Fibroblast of gingiva (primary cell): ENCODE measurements at places on chromosomes 2 and 18.
A peak's percentile ranks its signal among the peaks of the same experiment; 100 is the strongest.

DNA sequence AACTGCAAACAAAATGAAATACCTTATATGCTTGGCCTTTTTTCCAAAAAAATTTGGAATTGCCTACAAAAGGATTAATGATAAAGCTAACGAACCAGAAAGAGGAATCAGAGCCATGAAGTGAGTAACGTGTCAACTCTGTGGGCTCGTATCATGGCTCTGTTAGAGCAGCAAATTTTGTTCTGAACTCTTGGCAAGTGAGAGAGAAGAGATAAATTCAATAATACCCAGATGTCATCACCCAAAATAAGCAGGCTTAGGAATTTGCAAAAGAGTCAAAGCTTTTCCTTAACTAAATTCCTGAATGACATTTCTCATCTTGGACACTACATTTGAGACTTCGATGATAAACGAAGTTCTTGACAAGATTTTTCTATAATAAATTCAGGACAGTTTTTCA lies 4.4 kb downstream of the TXNDC2 start:
- no peak for DNase-seq

DNA sequence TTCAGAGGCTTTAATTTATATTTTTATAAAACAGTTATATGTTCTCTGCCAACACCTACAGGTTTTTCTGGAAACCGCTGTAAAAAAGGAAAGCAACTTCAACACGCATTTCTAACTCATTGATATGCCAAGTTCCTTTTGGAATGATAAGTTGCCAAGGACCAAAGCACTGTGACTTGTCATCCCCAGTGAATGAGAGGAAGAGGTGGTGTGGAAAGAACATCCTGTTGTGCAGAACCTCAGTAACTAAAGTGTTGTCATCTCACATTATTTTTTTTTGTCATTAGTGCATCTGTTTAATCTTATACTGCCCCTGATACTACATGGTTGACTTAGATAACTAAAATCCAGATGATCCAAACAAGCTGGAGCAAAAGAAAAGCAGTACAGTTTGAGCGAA lies 96.0 kb upstream of the NEUROD1 start:
- no peak for DNase-seq

DNA sequence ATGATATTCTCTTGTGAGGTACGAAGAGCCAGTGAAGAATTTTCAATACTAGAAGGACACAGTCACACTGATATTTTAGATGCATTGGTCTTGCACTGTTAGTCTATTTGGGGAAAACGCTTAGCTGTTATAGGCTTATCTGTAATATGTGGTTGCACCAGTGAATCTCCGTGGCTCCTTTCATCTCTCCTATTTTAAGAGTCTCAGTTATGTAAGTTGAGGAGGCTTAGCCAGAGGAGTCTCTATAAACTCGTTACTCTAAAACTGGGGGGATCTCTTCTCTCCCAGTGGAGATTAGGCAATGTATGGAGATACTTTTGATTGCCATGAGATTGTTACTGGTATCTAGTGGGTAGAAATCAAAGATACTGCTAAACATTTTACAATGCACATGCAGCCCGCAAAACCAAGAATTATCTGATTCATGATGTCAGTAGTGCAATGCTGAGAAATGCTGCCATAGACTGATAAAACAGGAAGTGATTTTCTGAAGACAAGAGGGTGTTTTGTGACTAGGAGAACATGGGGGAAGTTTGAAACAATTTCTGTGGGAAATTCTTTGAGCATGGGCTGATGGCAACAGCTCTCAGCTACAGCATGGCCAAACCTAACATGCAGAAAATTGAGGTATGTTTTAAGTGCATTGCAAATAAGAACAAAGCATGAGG lies 339.1 kb downstream of the SOX11 start:
- DNase-seq: no peak

DNA sequence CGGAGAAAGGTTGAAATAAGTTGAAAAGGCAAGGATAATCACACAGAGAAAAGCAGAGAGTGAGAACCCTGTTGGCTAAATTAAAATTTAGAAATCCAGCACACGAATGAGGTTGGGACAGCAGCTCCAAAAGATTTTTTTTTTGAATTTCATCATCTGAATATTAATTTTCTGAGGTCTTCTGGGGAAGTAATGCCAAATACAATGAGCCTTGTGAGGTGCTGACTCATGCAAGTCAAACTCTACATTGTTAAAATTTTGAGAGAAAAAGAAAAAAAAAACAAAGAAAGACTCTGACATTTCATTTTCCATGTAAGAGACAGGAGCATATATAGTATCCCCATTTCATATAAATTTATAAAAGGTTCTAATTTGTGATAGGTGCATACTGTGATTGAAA lies 614.2 kb upstream of the CDH2 start:
- DNase-seq: peak; percentile 64

DNA sequence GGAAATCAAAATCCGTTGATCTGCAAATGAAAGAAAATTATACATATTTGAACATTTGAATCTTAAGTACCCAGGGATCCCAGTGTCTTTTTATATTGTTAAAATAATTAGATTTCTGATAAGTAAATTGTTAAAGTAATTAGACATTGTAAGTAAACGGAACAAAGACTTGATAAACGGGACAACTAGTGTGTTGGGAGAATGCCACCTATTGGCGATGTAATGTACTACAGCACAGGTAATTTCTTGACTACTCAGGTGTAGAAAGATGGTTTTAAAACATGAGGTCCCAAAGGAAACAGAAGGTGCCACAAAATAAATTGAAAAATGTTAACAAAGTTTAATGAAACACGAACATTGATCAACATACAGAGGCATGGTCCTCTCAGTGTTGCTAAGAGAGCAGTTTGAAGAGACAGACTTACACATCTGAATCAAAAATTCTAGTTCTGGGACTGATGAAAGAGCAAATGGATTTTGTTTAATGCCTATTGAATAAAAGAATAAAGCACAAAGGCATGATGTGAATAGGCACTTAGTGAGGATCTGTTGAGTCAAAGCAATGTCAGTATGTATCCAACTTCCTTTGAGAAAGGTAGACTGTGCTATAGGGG lies 103.4 kb upstream of the RASGRP3 start:
- DNase-seq: no peak

- DNase-seq: no peak
Observed at GRCh38 chr18:48801728-48802542, 148.8 kb downstream of the SMAD7 start.

DNA sequence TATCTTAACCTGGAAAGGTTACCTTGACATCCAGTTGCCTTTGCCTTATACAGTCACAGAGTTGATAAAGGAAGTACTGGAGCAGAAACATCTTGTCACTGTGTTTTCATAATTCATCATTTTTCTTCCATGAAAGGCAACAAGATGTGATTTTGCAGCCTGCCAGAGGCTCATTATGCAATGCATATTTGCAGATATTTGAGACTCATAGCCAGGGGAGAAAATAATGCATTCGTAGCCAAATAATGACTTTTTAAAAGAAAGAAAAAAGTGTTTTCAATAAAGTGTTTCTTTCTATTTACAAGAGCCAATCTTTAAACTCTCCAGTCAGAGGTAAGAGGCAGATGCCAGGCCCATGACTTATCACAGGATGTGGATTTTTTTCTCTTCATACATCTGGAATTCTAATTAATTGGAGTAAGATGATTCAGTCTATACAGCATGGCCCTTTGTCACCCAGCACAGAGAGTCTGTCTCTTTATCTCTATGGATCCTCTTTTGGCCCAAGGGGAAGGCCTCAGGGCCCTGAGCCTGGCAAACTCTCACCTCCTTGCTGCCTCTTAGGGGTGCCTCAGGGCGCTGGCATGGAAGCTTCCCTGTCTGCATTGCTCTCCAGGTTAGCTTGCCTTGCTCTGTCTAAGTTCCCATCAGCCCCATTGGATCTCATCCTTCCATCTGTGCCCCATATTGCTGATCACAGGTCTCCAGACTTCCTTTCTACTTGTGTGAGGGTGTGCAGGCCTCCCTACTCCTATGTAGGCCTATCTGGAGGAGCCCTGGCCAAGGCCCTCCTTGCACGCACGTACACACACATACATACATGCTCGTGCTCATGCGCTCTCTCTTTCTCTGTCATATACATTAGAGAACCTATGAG lies 247.7 kb downstream of the TPGS2 start:
- peak; percentile 86 for DNase-seq

- no peak for DNase-seq
Observed at GRCh38 chr2:112993831-112994230, 11.4 kb upstream of the IL36A start.

DNA sequence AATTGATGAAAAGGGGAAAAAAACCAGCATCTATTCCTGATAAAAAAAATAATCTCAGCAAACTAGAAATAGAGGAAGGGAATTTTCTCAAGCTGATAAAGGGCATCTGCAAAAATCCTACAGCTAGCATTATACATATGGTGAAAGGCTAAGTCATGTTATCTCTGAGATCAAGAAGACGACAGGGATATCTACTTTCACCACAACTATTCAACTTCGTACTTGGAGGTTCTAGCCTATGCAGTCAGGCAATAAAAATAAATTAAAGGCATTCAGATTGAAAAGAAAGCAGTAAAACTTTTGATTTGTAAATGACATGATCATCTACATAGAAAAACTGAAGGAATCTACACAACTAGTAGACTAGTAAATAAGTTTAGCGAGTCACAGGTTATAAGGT lies 58.2 kb downstream of the CAB39 start:
- no peak for DNase-seq

DNA sequence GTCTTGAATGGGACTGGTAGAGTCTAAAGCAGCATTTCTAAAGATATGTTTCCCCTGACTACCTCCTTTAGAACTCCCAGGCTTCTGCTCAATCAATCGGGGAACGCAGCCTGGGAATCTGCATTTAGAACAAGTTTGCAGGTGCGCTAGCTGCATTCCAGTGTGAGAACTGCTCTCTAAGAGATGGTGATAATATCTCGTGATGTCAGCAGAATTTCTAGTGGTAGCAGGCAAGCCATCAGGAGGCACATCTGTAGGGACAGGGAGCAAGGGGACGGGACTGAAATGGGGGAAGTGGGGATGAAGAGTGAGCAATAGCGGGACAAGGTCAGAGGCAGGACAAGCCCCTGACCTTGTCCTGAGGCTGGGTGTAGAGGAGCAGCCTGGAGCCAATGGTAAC lies 120.3 kb upstream of the DNMT3A start:
- DNase-seq: no peak

- DNase-seq: no peak
Observed at GRCh38 chr2:74738586-74738985, 84.5 kb downstream of the SEMA4F start.

DNA sequence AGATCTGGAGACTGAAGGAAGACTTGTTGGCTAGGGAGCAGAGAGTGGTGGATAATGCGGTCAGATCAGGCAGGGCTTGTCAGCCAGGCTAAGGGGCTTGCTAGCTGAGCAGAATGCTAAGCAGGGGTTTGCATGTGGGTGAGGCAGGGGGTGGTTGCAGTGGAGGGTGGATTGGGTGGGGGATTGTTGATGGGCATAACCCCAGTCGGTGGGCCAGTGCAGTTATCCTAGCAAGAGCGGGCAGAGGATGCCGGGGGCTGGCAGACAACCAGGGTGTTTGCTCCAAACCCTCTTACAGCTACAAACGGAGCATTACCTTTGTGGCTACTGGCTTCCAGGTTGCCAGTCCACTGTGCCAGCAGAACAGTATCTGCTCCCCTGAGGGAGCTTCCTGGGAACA lies 131.5 kb upstream of the LGALSL start:
- no peak for DNase-seq

GRCh38 chr2:230933521-230934180 lies 8.6 kb upstream of the GPR55 start:
- no peak for DNase-seq

GRCh38 chr2:230920167-230920566 lies 4.9 kb downstream of the GPR55 start:
- DNase-seq: no peak

- peak; percentile 24 for DNase-seq
Observed at GRCh38 chr2:96730212-96730611, 9.7 kb downstream of the LMAN2L start.

DNA sequence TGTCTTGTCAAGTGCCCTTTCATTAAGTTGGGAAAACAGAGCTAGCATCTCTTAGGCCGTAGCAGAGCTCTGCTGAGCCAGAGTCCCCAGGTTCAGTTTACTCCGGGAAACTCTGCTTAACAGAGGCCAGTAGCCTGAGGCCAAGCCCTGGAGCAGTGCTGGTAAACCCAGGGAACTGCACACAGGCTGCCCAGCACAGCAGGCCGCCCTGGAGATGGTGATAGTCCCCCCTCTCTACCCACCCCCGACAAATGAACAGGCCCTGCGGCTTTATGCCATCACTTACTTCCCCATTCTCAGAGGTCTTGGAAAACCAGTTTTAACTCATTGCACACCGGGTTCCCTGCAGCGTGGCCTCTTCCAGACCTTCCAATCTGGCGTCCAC lies 3.5 kb downstream of the CNNM4 start:
- DNase-seq: no peak

DNA sequence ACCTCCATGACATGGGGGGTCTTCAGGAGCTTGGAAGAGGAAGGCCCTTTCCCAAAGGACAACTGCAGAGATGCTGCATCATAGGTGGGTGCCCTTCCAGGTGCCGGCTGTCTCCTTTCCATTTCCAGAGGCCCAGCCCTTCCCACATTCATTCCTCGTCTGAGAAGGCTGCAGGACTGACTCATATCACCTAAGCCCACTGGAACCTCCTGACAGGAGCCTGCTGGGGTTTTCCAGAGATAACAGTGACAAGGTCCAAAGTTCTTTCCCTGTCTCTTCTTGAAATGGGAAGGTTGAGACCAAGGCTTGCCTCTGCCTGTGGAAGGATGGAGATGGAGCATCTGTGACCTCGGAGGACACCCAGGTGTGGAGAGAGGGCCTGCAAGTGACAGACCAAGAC lies 3.6 kb upstream of the PRSS56 start:
- DNase-seq: no peak

GRCh38 chr2:62099050-62099449 lies 96.9 kb upstream of the B3GNT2 start:
- no peak for DNase-seq

- DNase-seq: no peak
Observed at GRCh38 chr2:178277741-178278197, 83.5 kb downstream of the OSBPL6 start.

GRCh38 chr2:227252831-227253230 lies 72.2 kb upstream of the MFF start:
- DNase-seq: no peak

DNA sequence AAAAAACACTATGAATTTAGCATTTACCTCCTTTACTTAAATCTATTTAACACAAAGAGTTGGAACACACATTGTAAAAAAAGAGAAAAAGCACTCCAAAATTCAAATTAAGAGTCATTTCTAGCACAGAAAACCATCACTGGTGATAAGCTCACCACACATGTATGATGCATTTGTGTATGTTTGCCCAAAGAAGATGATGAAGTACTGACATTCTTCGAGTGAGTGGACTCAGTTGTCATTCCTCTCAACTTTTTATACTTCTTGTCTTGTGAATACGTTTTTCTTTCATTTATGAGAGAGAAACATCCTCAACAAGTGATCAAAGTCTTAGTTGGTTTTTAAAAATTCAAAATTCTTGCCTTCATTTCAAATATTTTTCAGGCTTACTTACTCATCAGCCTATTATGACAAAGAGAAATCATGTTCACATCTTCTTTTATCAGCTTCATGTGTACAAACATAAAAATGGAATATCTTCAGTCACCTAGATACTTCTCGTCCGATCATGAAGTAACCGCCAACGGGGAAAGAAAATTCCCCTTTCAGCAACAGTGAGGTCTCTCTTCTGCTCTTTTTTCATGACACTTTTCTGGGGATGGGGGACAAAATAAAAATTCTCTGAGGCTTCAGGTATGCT lies 1.5 kb downstream of the DSEL start:
- no peak for DNase-seq
